ENCODE measurements at places on chromosomes 2 and 18.
A peak's percentile ranks its signal among the peaks of the same experiment; 100 is the strongest.

DNA sequence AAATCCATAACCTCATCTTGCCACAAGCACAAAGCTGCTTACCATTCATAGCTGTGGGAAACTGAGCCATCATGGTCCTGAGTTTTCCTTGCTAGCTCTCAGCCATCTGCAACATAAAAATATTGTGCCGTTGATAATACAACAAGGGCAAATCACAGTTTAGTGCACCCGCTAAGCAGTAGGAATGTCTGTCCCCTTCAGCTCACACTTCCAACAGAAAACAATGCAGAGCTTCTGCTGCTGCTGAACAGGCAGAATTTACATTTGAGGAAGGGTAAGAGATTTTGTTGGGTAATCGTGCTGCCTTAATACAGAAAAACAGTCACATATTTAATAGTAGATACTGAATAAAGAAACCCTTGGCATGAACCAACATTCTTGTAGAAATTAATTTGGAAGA, 32.3 kb downstream of the ITSN2 start:
- DNase-seq, result no peak

DNA sequence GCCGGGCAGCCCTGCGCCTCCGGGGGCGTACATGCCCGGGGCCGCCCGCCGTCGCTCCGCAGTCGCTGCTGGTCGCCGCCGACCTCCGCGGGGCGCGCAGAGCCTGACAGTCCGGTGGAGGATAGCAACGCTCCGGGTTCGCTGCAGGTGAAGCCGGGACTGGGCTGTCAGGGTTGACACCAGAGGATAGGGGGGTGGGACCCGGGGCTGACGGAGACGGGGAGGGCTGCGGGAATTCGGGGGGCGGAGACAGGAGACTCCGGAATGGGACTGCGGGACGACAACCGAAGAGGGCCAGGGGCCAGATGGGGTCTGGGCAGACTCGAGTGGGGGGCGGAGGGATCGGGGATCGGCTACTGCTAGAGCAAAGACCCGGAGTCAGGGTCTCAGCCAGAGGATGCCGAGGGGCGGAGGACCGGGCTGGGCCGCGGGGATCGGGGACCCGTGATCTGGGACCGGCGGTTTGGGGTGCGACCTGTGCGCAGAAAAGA, 403 bp downstream of the TMEM127 start:
- DNase-seq, result peak; percentile 49

DNA sequence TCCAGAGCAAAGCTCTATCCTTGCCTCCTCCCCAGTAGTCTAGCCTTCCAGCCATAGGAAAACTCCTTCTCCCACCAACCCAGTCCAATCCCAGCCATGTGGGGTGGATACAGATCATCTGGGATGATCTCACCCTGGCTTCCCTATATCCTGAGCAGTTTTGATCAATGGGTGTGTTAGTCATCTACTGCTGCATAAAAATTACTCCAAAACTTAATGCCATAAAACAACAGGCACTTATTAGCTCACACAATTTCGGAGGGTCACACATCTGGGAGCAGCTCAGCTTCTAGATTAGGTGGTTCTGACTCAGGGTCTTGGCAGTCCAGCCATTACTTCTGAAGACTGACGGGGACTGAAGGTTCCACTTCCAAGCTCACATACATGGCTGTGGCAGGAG, 190.4 kb downstream of the SPP2 start:
- DNase-seq, result no peak

DNA sequence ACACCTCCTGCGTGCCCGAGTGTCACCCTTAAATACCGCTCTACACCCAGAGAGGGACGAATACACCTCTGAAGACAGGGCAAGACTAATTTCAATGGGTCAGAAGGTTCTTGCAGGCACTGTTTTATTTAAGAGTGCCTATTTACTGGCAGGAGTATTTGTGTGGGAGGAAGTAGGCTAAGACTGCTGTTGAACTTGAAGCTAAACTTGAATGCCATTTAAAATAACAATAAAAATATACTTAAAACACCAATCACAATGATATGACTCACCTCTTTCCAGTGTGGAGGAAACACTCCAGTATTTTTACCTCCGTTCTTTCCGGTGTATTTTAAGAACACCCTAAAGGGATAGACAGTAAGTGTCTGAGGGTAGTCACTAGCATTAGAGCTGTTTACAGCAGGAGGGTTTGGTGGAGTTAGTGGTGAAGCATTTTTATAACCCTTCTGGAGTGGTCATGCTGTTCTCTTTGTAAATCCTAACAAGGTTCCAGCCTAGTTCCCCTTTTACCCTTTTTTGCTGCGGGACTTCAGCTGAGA, 9.6 kb upstream of the HOXD1 start:
- DNase-seq, result no peak

- DNase-seq, result no peak
Observed at GRCh38 chr2:105800036-105800713, 55.5 kb downstream of the NCK2 start.

DNA sequence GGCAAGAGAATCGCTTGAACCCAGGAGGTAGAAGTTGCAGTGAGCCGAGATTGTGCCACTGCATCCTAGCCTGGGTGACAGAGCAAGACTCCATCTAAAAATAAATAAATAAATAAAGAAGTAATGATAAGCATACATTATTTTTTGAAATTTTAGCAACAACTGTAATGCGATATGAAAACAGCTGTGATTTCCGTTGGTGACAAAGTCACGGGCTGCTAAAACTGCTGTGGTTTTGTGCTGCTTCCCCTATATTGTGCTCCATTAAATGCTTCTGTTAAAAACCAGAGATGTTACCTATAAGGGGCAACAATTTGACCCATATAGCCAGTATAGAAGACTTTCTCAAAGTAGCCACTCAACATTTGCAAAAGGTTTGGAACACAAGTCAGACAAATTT, 8.3 kb downstream of the TRIM54 start:
- DNase-seq, result no peak

DNA sequence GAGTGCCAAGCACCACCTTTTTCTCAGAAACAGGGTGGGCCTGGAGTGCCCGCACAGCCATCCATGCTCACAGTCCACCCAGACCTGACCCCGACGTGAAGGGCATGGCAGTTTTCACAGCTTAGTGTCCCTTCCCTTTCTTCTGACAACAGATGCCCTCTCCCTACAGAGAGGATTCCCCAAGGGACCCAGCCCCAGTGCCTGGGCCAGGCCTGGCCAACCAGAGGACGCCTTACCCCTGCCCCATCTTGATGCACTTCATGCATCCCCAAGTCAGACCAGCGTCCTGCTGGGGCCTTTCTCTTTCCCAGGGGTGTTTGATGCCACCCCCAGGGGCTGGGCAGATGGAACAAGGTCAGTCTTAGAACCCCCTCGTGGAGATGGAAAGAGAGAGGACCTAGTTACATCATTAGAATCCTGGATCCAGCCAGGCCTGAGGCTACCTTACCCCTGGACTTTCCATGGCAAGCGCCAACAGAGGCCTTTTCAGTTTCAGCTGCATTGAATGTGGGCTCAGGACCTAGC, 3.8 kb downstream of the ANKMY1 start:
- no peak for DNase-seq

- no peak for DNase-seq
Observed at GRCh38 chr2:190093793-190094192, 31.3 kb upstream of the MSTN start.

DNA sequence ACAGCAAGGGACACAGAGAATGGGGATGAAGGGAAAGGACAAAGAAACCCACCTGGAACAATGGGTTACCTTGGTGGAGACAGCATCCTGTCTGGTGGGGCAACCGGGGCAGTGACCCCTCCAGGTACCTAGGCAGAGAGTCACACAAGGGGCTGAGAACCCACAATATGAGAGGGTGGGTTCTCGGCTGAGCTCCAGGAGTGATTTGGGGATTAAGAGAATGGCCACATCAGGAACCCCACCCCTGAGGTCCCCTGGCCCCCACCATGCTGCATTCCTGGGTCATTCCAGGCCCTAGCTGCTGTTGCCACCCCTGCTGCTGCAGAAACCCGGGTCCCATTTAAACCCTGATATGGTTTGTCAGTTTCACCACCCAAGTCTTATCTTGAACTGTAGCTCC, 172.3 kb downstream of the RTP5 start:
- no peak for DNase-seq

DNA sequence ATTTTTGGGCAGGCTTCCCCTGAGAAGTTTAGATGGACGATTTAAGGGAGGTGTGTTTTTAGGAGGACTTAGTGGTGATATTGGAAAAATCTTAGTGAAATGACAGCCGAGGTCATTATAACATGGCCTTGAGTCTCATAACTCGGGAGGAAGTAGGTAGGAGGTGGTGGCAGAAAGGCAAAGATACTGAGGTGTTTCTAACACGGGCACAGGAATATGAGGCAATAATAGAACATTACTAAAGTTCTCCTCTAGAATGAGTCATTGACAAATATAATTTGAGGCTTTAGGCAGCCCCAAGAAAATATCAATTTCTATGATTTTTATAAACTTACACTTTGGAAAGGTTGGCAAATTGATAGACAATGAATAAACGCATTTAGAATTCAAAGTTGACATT, 146.1 kb upstream of the ZEB2 start:
- DNase-seq, result no peak

DNA sequence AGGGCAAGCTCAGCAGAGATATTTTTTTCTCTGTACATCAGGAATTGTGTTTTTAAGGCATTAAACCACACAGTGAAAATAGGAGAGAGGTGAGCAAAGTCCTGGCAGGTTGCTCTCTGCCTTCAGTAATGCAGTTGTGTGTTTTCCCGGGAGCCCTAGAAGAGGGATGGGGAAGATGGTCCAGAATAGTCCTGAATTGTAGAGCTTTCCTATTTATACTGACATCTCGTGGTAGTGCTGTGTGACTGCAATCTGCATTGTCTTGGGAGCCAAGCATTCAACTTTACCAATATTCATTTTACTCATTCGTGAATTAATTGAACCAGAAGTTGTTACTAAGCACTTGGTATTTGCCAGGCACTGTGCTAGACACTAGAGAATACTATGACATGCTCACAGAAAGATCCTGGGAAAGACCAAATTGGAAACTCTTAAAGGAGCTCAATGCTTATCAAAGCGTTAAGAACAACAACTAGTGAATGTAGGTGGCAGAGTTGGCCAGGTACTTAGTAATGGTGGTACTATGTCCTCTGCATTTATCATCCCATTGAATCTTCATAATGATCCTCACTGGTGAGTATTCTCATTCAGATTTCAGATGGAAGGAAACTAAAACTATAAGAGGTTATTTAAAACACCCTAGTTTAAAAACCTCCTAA, 214.6 kb downstream of the TRIB2 start:
- DNase-seq, result no peak

GRCh38 chr2:240506406-240507059, 51.3 kb downstream of the ANKMY1 start:
- DNase-seq, result no peak

DNA sequence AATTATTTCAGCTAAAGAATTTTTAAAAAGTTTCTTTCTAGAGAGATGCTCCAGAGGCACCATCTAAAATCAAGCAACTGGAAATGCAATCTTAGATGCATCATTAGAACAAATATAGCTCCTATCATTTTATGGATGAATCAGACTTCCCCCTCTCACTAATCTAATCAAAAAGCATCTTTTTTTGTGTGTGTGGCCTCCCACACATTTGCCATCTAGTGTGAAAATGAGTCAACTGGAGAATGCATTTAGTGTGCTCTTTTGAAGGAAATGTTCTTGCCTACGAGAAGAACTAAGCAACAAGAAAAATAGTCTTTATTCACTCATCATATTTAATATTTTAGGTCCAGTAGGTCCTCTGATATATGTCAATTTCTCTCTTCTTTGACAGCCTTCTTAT, 39.5 kb upstream of the FIGN start:
- no peak for DNase-seq

- no peak for DNase-seq
Observed at GRCh38 chr2:166068981-166069380, 58.8 kb downstream of the SCN1A start.

Data from activated CD4-positive, alpha-beta T cell treated with anti-CD3 and anti-CD28 coated beads, Interleukin-2, amount 10 ng/mL, durations not matched to agents 7 days and 5 days (primary cell).